HTR-8/SVneo (cell line): ENCODE measurements at places on chromosomes 2 and 18.

DNA sequence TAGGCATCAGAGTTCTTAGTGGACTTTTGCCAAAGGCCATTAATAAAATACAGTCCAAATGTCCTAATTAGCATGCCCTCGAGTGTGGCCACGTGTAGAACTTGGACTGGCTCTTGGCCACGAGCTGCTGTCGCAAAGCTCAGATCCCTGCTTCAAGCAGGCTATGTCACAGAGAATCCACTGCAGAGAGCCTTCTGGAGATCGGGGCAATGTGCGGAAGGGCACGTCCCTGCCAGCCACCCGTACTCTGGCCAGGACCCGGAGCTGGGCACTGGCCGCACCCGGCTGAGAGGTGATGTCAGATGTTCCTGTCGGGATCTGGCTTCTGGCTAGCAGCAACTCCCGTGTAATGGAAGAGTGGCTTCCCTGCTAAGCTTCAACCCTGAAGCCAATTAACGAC lies 432.7 kb upstream of the ID2 start:
- DNase-seq, result no peak

GRCh38 chr2:173979751-173980351 lies 14.7 kb upstream of the SP3 start:
- no peak for DNase-seq

DNA sequence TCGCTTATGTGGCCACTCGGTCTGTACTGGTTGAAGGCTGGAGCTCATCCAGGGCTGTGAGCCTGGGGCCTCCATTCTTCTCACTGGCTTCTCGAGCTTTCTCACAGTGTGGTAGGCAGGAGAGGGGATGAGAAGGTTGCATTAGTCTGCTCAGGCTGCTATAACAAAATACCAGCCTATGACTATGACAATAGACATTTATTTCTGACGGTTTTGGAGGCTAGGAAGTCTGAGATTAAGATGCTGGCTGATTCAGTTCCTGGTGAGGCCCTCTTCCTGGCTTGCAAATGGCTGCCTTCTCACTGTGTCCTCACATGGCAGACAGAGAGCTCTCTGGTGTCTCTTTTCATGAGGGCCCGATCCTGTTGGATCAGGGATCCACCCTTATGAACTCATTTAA lies 6.2 kb upstream of the STK25 start:
- no peak for DNase-seq

- peak; percentile 69 for DNase-seq
These were observed 54.9 kb downstream of the EXOC6B start for GRCh38 chr2:72770879-72771461.

- no peak for DNase-seq
These were observed 85.8 kb downstream of the TCF4 start for GRCh38 chr18:55501982-55502710.

DNA sequence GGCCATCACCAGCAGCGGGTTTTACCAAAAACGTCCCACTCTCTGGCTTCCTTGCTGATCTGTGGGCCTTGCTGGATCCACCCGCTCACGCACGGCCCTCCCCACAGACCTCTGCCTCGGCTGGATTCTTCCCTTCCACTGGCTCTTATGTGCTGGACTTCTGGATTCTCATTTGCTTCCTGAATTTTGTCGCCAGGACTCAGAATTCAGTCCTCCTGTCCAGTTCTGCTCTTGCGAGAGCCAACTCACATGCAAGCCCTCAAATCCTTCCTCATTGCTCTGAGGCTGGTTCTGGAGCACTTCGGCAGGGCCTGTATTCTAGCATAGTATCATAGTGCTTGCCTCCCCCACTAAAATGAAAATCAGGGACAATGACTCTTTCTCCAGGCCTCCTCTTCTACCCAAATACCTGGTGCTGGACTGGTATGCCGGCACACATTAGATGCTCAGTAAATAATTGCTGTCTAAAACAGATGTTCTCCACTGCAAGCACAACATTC lies 115.5 kb downstream of the ATL2 start:
- no peak for DNase-seq

DNA sequence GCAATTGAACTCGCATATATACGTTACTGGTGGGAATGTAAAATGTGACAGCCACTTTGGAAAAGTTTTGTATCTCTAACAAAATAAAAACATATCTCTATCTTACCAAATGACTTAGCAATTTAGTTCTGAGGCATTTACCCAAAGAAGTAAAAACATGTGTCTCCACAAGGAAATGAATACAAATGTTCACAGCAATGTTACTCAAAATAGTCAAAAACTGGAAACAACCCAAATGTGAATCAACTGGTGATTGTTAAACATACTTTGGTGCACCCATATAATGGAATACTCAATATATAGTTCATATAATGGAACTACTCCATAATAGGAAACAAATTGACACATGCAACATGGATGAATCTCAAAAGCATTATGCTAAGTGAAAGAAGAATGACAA lies 70.4 kb upstream of the DNER start:
- DNase-seq, result no peak

DNA sequence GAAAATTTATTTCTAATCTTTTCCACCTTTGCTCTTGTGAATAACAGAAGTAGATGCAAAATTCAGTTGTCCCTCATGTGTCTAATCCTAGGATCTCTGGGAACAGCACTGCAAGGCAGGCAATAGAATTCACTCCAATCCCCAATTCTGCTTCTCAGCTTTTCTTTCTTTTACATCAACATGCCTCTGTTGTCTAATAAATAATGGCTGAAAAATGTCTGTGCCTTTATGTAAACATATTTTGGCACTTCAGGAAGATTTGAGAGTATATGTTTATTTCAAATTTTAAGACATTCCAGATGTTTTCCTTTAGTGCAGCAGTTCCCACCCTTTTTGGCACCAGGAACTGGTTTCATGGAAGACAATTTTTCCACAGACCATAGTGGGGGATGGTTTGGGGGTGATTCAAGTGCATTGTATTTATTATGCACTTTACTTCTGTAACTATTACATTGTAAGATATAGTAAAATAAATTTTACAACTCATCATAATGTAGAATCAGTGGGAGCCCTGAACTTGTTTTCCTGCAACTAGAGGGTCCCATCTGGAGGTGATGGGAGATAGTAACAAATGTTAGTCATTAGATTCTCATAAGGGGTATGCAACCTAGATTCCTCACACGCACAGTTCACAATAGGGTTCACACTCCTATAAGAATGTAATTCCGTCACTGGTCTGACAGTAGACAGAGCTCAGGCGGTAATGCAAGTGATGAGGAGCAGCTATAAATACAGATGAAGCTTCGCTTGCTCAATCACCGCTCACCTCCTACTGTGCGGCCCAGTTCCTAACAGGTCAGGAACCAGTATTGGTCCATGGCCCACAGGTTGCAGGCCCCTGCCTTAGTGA lies 590.3 kb upstream of the CNTNAP5 start:
- DNase-seq, result no peak

- no peak for DNase-seq
These were observed 160.8 kb downstream of the LPIN1 start for GRCh38 chr2:11907190-11907589.

- no peak for DNase-seq
These were observed 102.8 kb upstream of the STPG4 start for GRCh38 chr2:47257946-47258348.

GRCh38 chr2:220847589-220847988 lies 724.5 kb downstream of the EPHA4 start:
- DNase-seq, result peak; percentile 57
